ENCODE measurements at places on chromosomes 2 and 18.

DNA sequence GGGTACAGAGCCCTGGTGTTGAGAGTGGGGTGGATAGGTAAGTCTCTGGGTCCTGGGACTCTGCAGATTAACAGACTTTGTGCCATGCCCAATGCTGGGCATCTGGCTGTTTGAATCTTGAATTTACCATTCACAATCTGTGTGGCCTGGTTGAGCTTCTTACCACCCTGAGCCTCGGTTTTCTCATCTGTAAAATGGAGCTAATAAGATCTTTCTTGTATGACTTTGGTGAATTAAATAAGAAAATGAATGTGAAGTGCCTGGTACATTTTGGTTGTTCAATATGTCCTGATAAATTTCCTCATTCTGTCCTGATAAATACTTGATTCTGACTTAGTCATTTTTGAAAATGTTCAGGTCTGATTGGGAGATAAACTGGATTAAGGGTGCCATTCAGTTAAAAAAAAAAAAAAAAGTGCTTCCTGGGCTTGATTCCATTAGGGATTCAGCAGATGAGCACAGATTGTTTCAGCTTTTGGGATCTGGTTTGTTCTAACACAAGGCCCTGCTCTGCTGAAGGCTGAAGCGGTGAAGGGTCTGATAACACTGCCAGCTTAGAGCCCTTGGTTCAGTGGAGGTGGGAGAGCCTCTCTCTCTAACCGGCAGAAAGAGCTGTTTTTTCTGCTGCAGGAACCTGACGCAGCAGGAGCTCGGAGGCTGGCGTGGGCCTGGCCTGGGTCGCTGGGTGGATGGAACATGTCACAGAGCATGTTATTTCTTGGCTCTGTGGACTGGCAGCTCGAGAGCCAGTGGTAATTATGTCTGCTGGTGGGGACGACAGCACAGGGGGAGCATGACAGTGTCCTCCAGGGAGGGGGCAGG is 84.5 kb upstream of the MCFD2 start:
- no peak for DNase-seq

- DNase-seq = no peak
Observed at GRCh38 chr18:21444465-21445212, 155.9 kb downstream of the ESCO1 start.

GRCh38 chr2:5695654-5696403 is 3.6 kb downstream of the SOX11 start:
- no peak for DNase-seq

GRCh38 chr2:190646780-190647522 is 1.9 kb upstream of the NAB1 start:
- DNase-seq = no peak

- DNase-seq = no peak
Observed at GRCh38 chr2:109275120-109276012, 146.4 kb downstream of the SH3RF3 start.

GRCh38 chr2:120367649-120368048 is 21.7 kb downstream of the INHBB start:
- DNase-seq = no peak

GRCh38 chr18:10590412-10590811 is 64.6 kb downstream of the NAPG start:
- no peak for DNase-seq

DNA sequence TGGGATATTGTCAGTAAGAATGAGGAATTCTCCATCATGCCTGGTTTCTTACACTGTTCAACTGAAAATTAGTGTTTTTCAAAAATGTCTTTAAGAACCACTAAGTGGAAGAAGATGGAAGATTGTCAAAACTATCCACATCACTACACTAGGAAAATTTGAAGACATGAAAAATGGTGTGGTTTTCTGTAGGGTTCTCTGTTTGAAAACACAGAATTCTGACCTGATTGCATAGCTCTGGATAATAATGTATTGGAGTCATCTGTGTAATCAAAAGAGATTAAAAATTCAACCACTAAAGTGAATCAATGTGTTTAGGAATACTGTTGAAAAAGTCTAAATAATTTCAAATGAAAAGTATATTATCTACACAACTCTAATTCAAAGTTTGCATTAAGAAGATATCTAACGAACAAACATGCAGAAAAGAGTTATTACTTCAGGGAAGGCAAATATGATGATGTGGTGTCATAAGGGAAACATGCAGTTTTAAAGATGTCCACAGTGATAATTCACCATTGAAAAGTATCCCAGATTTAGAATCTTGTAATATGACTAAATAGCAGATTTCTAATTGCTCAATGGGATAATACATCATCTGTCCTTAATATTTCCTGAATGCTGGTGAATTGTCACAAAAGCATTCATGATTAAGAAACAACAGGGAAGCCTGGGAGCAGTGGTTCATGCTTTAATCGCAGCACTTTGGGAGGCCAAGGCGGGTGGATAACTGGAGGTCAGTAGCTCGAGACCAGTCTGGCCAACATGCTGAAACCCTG is 116.9 kb downstream of the ERBB4 start:
- no peak for DNase-seq

Measured in stimulated activated CD8-positive, alpha-beta memory T cell treated with anti-CD3 and anti-CD28 coated beads, Interleukin-4, amount 100 ng/mL, for 4 hours (primary cell).